ENCODE measurements at places on chromosomes 7 and 10.

- DNase-seq: no peak
Observed at GRCh38 chr7:51310131-51310583, 6.5 kb downstream of the COBL start.

- DNase-seq: no peak
Observed at GRCh38 chr7:79979437-79979836, 155.2 kb upstream of the GNAI1 start.

GRCh38 chr10:78931321-78932053, 137.3 kb upstream of the ZMIZ1 start:
- DNase-seq: no peak

- no peak for DNase-seq
Observed at GRCh38 chr7:133796782-133797745, 330.1 kb upstream of the LRGUK start.

DNA sequence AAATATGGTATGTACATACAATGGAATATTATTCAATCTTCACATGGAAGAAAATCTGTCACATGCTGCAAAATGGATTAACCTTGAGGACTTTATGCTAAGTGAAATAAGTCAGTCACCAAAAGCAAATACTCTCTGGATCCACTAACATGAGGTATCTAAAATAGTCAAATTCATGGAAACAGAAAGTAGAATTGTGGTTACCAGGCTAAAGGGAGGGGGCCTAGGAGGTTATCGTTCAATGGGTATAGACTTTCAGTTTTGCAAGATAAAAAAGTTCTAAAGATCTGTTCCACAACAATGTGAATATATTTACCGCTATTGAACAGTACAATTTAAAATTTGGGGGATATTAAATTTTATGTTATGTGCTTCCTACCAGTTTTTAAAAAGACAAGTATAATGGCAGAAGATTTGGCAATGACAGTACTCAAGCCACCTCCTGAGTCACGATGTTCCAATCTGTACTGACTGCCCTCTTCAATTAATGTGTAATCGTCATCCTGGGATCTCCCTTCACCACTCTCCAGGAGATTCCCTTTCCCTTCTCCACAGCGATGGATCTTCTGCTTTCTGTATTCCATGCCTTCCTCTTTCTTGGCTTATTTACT, 32.3 kb upstream of the IL6 start:
- DNase-seq: no peak

DNA sequence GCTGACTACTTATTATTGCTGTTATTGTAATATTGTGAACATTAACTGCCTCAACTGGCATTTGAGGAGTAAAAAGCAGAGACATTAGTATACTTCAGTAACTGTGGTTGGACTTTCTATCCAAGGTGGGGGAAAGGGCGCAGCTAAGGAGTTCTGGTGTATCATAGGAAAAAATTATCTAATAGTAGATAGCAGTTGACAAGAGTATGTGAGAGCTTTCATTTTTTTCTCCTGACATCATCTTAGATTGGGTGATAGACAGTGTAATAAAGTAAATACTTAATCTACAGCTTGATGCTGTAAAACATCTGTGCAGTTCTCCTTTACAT, 68.9 kb downstream of the PHTF2 start:
- peak; percentile 32 for DNase-seq

DNA sequence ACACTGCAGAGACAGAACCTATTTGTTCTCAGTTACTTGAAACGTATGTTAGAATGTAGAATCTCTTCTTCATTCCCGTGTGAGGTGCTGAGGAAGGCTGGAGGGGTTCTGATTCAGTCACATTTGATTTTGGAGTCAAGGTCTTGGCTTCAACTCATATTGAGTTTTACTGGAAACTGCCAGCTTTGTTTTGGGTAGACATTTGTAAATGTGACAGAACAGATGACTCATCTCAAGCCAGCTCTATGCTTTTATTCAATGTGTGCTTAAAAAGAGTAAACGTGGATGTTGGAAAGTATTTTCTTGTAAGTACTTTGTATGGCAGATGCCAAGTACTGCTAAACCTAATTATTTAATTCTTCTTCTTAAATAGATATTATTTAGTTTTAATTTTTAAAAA, 780.8 kb upstream of the C7orf33 start:
- no peak for DNase-seq

- no peak for DNase-seq
Observed at GRCh38 chr7:91864070-91864469, 16.4 kb downstream of the MTERF1 start.

DNA sequence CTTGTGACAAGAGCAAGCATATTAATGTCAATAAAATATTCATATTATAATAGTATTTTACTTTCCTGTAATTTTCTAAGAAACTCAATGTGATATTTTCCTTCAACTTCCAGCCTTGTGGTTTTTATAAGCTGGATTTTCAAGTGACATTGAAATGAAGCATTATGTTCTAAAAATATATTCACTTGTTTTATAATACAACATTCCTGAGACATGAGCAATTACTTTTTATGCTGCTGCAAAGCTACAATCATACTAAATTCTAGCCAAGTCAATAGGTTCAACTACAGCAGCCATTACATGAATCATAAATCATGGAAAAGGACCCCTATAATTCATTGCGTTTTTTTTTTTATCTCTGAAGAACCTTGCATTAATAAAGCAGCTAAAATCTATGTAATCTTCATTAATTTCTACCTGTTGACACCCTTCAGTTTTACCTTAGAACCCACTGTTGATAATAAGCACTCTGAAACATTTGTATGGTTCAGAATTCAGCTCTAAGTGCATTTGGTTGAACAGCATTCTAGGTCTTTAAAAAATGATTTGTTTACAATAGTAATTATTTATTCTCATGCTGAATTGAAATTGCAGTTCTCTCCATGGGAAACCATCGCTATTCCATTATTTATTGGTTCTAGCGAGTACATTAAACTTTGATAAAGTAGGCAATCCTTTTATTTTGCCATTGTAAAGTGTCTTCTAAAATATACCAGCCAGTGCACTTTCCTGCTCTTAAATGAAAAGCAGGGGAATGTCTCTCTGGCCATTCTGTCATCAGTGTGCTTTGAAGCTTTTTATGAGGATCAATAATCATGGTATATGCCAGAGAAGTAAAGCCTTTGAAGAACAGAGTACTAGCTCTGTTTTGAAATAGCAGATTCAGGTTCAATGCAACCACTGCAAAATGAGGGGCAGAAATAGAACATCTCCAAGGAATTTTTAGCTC, 132.6 kb downstream of the GNAT3 start:
- peak; percentile 22 for DNase-seq

- DNase-seq: no peak
Observed at GRCh38 chr7:115038158-115038557, 116.3 kb downstream of the MDFIC start.

GRCh38 chr10:88515235-88515634, 67.9 kb downstream of the RNLS start:
- DNase-seq: no peak

DNA sequence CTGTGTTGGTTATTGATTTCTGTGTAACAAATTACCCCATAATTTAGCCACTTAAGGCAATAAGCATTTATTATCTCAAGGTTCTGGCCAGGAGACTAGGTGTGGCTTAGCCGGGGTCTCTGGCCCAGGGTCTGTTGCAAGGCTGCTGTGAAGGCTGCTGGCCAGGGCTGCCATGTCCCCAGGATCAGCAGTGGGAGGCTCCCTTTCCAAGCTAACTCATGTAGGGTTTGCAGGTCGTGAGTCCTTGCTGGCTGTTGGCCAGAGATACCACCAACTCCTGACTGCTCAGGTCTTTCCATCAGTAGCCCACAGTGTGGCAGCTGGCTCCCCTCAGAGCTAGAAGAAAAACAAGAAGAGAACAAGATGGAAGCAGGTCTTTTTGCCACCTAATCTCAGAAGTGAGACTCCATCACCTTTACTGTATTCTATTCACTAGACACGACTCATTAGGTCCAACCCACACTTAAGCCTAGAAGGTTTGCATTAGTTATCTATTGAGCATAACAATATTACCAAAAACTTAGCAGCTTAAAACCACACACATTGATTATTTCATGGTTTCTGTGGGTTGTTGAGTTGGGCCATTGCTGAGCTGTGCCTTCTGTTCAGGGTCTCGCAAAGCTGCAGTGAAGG, 185.6 kb downstream of the PFKFB3 start:
- no peak for DNase-seq

DNA sequence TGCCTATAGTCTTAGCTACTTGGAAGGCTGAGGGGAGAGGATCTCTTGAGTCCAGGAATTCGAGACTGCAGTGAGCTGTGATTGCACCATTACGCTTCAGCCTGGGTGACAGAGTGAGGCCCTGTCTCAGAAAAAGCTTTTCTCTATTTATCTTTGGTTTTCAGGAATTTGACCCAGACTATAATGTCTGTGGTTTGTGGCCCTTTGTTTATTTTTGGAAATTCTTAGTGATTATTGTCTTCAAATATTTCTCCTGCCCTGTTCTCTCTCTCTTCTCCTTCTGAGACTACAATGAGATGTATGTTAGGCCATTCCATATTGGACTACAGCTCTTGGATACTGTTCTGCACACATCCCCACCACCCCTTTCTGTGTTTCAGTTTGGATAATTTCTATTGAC, 4.7 kb downstream of the MUC12 start:
- DNase-seq: no peak

GRCh38 chr7:23462846-23463245, 7.4 kb downstream of the IGF2BP3 start:
- peak; percentile 49 for DNase-seq

DNA sequence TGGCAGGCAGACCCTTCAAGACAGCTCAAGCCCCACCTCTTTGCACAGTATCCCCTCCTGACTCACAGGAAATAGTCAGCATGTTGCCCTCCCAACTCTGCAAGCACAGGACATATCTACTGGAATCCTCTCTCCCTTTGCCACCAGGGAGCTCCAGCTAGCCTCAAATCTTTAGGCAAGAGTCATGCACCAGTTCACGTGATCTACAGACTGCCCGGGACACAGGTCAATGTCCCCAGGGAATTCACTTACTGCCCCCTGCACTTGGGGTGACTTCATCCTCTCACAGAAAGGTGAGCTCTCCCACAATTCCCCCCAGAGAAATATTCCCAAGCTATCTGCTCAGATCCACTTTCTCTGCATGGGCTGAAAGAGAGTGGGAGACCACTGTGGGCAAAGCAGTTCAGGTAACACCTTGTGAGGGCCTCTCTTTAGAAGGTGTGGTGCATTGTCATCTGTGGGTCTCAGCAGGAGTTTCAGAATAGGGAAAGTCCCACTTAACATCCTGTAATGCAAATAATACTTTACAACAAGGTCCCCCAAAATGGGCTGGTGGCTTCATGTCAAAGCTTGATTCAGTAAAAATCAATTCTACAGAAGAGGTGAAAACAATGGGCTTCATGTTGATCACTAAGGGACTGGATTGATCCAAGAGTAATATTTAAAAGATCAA, 129.9 kb downstream of the NOC3L start:
- no peak for DNase-seq

DNA sequence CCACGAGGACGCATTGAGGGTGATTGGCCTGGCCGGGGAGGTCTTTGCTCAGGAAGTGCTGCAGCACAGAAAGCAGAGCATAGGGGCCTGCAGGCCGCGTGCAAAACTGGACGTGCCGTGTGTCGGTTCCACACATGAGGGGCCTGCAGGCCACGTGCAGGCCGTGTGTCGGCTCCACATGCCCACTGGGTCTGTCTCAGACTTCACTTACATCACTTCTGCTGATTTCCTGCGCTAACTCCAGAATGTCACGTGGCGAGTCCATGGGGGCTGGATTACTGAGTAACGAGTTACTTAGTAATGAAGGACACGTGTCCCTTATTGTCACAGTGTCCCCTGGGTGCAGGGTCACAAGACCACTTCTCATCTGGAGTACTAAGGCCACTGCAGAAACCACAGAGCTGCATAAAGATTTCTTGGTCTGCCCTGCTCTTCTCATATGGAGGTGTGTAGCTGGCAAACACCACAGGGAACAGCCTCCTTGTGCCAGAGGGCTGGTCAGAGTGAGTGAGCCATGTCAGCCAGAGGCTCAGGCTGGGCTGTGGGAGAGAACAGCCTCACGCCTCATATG, 60.8 kb downstream of the GDI2 start:
- no peak for DNase-seq
